ENCODE measurements at places on chromosomes 13 and 19.

DNA sequence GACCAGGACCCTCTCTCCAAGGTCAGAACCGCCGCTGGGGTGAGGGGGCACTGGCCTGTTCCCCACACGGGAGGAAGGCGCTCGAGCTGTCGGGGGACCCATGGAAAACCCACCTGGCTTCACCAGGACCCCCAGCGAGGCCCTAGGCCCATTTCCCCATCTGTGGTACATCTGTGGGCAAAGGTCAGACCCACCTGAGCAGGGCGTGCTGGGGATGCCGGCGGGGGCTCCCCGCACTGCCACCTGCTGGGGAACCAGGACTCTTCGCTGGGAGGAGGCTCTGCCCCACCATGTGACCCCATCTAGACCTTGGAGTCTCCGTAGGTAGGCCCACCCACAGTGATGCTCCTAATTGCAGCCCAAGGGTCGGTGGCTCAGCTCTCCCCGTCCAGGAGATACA, 511 bp downstream of the WDR88 start:
- no peak for DNase-seq

GRCh38 chr13:99384468-99384867, 77.3 kb upstream of the GPR183 start:
- DNase-seq: peak; percentile 66

DNA sequence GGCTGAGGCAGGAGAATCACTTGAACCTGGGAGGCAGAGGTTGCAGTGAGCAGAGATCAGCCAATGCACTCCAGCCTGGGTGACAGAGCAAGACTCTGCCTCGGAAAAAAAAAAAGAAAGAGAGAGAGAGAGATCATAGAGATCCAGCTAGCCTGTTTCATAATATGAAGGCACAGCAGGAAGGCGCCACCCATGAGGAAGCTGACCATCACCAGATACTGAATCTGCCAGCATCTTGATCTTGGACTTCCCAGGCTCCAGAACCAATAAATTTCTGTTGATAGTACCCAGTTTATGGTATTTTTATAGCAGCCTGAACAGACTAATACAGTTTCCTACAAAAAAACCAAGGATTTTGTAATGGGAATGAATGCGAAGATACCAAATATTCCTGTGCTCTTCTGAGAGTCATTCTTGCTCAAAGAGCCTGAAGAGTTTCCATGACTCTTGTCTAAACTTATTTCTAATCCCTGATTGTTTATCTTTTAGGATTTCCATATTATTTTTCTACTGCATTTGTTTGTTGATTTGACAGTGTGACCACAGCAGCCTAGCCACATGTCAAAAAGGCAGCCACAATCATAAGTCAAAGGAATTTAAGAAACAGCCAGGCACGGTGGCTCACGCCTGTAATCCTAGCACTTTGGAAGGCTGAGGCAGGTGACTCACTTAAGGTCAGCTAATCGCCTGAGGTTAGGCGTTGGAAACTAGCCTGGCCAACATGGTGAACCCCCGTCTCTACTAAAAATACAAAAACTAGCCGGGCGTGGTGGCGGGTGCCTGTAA, 37.7 kb upstream of the PDCD5 start:
- no peak for DNase-seq

DNA sequence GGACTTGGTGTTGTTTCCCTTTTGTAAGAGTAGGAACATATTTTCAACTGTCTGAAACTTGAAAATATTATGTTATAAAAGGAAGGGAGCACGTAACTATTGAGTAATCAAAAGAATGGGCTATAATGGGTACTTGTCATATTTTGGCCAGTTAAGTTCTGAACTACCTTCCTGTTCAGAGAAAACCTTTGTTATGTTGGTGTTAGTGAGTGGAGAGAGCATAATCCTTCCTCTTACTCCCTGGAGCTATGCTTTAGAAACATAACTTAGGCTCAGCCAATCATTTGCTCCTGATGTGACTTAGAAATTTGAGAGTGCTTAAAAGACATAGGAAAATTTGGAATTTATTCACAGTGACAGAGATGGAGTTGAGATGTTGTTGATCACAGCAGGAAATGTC, 482.5 kb upstream of the SPRY2 start:
- DNase-seq: no peak

DNA sequence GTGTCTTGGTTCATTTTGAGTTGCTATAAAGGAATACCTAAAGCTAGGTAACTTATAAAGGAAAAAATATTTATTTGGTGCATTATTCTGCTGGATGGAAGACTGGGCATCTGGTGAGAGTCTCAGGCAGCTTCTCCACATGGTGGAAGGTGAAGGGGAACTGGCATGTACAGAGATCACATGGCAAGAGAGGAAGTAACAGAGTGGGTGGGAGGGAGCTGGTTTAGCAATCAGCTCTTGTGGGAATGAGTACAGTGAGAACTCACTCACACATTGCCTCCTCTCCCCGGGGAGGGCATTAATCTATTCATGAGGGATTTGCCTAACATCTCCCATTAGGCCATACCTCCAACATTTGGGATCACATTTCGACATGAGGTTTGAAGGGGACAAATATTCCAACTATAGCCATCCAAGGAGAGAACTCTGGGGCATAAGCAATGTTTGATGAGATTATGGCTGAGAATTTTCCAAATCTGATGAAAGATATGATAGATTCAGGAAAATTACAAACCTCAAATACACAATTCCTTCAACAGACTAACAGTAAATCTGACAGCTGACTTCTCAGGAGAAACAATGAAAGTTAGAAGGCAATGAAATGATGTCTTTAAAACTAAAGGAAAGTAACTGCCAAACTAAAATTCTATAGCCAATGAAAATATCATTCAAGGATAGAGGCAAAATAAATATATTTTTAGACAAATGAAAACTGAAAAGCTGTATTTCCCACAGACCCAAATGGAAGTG, 52.5 kb downstream of the MTUS2 start:
- no peak for DNase-seq

DNA sequence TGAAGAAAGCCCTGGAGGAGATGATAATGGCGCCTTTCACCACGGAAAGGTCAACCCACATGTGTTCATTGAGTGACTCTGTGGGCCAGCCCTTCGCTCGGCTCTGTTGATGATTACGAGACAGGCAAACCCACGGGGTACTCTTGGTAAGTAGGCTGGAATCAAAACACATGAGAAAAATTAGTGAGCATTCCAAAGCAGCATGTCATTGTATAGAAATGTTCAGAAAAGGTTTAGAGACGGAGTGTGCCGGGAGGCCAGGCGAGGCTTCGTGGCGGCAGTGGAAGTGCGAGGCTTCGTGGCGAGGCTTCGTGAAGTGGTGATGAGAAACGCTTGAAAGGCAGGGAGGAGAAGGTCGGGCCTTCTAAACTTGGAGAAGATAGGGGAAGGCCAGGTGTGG, 144.3 kb downstream of the ZNF536 start:
- no peak for DNase-seq

GRCh38 chr13:43572656-43573360, 214.0 kb downstream of the ENOX1 start:
- no peak for DNase-seq

Measured in CD8-positive, alpha-beta T cell (primary cell).